ENCODE measurements at places on chromosomes 5 and 9.

GRCh38 chr9:111974092-111974681 lies 77.6 kb downstream of the UGCG start:
- DNase-seq: no peak

DNA sequence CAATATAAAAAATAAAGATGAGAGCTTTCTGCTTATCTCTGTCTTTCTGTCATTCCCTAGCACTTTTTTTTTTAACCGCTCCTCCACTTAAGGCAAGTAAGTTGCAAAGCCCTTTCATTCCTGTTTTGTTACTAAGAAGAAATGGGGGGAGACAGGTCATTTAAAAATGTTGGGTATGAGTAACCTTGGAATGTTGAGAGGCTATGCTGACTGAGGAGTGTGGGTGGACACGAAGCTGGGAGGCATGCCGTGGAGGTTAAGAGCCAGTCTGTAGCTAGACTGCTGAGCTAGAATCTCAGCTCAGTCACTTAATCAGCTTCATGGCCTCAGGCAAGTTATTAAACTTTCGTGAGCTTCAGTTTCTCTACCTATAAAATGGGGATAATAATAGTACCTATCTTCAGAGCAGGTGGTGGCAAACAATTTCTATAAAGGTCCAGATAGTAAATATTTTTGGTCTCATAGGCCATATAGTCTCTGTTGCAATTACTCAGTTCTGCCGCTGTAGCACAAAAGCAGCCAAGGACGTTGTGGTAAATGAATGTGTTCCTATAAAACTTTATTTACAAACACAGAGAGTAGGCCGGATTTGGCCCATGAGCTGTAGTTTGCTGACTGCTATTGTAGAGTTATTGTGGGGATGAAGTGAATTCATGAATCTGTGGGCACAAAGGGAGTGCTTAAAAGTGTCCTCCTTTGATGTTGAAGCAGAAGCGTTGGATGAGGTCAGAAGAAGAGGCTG lies 220.0 kb downstream of the GABBR2 start:
- no peak for DNase-seq

- no peak for DNase-seq
Observed at GRCh38 chr5:113507601-113508000, 5.9 kb upstream of the YTHDC2 start.

DNA sequence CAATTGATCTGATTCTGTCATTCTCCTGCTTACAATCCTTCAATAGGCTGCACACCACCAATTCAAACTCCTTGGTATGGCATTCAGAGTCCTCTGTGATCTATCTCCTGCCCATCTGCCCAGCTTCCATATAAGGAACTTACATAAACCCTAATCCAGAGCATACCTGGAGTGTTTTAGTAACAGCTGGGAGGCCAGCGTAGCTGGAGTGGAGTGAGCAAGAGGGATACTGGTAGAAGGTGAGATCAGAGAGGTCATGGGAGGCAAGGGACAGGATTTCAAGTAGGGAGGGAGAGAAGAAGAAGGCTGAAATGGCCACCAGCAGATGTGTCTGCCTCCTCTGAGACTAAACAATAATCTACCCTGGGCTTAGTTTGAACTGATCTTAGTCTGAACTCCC lies 288.5 kb downstream of the MEF2C start:
- DNase-seq: no peak

- DNase-seq: no peak
Observed at GRCh38 chr5:52449516-52449915, 338.2 kb upstream of the ITGA1 start.

DNA sequence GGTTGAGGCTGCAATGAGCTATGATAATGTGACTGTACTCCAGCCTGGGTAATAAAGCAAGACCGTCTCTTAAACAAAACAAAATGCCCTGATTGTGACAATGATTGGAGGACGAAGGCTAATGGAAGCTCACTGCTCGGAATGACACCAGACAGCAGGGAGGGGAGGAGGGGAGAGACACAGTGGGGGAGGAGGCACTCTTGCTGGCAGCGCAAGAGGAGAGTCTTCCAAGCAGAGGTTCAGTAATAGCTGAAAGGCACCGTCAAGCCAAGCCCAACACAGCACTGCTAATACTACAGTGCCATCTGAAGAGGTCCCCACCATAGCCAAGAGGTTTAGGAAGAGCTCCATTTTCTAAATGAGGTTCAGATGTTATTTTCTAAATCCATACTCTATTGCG lies 102.3 kb downstream of the GLDC start:
- no peak for DNase-seq

- no peak for DNase-seq
Observed at GRCh38 chr5:148827723-148828122, 1.3 kb downstream of the ADRB2 start.

DNA sequence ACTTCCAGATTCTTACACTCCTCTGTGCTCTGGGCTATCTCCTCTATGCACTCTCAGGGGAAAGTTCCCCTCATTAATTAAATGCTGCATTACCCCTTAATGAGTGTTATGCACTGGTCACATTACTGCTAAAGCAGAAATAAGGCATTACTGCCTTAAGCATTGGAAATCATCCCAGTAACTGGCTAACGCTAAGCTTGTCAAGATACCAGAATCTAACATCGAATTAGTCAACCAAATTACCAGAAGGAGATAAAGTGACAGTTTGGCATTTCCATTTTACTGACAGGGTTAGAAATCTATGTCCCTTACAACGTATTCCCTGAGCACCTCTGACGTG lies 69.5 kb upstream of the FAM169A start:
- DNase-seq: no peak

- no peak for DNase-seq
Observed at GRCh38 chr5:168218746-168219145, 72.7 kb upstream of the WWC1 start.

GRCh38 chr5:38832810-38833209 lies 13.0 kb upstream of the OSMR start:
- no peak for DNase-seq

DNA sequence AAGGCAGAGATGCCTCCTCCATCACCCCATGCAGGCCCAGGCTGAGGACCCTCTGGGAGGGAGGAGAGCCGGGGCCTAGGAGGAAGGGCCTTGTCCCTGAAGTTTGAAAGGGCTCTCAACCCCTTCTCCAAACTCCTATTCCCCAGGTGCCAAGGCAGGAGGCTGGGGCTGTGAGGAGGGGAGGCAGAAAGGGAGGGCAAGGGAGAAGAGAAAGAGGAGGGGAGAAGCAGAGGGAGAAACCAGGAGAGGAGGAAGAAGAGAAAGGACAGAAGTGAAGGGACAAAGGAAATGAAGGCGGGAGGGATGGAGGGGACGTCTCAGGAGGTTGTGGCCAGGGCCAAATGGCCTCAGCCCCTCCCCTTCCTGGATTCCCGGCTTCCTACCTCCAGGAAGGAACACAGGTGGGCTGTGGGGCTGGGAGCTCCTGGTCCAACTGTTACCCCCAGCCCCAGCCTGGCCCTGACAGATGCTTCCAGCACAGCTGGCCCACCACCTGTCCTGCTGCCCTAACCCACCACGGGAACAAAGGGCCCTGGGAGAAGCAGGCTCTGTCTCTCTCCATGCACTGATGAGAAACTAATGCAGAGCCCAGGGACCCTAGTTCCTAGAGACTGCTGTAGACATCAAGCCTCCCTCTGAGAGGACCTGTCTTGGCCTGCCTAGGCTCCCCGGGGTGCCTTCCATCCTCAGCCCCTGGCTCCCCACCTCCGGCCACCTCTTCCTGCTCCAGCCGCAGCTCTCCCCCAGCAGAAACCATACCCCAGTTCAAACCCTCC lies 3.5 kb downstream of the DBN1 start:
- DNase-seq: no peak

DNA sequence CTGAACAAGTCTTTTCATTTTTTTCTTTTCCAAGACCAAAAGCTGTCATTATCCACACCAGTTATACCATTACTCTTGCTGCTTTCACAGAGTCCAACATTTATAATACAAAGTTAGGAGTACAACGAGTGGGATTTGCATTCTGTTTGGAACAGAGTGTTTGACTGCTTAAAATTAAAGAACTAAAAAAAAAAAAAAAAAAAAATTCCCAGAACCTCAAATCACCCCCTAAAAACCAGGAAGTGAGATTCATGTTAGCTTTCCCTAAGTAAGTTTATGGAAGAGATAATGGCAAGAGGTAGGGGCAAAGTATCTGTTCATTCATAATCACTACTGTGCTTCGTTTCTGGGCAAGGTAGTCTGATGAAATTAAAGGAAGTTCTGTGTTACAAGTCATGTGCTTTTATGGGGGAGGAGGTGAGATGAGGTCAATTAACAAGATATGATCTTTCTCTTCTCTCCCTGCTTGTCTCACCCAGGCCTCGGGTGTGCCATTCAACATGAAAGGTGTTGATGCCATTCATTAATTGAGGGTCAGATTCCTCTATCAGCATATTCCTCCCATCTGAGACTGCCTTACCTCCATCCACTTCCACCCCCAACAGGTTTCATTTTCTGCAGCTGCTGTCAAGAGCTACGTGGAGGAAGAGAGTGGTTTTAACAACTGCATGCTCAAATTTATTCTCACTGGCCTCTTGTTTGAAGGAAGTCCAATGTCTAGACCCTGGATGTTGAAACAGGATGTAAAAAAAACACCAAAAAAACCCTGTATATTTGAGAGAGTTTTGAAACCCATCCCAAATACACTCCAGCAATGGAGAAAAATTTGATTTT lies 58.1 kb downstream of the MARCHF3 start:
- DNase-seq: peak; percentile 19

- DNase-seq: no peak
Observed at GRCh38 chr9:81211741-81212140, 477.6 kb downstream of the TLE1 start.

DNA sequence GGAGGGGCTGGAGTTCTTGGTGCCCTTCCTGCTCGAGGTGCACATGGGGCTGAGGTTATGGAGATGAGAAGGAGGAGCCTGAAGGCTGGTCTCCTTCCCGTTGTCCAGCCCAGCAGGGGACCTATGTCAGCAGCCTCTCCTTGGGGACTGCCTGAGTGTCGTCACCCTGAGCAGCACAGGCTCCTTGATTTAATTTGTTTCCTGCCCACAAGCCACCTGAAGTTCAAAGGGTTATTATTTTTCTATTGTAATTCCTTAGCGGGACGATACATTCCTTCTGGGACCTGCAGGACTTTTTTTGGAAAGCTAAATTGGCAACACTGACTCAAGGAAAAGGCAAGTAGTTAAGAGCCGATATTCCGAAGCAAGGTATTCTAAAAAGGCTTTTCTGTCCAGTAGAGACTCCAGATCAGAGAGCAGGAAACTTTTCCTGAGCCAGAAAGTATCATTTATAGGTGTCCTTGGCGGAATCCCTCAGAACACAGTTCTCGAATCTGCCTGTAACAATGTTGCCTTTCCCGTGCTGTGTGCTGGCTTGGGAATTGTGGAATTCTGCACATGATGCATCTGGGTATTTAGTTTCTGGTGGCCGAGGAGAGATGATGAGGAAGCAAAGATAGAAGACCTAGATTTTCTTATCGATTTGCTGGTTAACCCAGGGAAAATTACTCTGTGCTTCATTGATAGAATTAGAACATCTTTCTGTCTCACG lies 55.4 kb downstream of the ARHGAP26 start:
- no peak for DNase-seq

DNA sequence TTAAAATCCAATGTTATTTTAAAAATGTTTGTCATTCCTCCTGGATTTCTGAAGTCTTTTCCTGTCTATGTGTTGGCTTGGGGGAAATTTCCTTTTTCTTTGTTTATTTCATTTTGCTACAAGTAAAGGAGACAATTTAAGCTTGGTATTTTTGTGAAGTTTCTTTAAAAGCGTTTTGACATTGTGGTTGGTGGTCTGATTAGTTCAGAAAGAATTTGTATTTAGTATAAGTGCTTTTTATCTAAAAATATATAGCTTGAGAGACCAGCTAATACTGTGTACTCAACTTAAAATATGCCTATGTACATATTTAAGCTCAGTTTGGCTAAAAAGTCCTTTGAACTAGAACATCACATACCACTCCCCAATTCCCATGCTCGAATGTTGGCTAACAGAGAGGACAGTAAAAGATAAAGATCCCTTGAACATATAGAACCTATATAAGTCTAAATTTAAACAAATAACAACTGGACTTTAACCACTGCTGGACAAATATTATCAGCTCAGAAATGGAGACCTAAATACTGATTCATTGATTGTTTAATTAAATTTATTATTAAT lies 237.6 kb downstream of the TLE4 start:
- DNase-seq: no peak

DNA sequence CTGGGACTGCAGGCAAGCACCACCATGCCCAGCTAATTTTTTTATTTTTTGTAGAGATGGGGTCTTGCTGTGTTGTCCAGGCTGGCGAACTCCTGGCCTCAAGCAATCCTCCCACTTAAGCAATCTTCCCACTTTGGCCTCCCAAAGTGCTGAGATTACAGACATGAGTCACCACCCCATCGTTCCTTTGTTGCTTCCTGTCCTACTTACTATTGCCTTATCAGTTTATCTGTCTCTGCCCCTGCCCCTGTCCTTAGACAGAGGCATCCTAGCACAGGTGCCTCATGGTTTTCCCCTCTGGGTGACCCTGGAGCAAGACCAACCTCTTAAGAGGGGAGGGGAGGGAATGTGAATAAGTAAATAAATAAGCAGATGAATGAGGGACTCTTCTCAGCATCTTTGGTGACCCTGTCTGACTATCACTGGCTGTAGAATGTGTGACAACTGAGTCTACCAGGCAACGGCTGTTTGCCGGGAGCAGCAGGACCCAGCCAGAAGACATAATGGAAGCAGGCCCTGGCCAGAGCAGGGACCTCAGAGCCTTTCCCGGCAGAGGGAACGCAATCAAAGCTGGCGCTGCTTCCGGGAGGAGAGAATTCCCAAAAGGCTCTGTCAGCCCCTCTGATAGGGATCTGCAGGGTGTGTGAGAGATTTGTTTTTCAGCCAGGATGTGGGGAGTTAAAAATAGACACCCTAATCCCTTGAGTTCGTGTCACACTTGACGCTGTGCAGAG lies 43.8 kb upstream of the DAB2IP start:
- DNase-seq: no peak

GRCh38 chr5:164680216-164680615 lies 1174.8 kb downstream of the MAT2B start:
- no peak for DNase-seq

GRCh38 chr9:128393145-128393775 lies 22.1 kb downstream of the URM1 start:
- no peak for DNase-seq

- DNase-seq: no peak
Observed at GRCh38 chr5:14270209-14270702, 127.1 kb downstream of the TRIO start.

DNA sequence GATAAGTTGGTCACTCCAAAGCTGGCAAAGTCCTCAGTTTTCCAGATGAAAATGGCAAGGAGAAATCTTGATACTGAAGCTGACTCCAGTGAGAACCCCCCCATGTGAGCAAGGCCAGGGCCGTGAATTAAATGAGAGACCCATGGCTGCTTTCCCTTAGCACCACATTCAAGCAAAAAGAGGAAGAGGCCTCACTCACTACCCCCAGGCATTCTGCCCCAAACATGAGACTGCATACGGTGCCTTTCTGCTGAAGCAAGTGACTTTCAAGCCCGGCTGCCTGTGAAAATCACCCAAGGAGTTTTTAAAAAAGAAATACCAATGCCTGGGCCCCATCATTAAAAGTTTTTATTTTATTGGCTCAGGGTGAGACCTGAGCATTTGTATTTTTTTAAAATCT lies 66.9 kb downstream of the TMEM252 start:
- DNase-seq: no peak

Data from stimulated activated CD4-positive, alpha-beta T cell treated with anti-CD3 and anti-CD28 coated beads, Interleukin-15, amount 100 ng/mL, for 24 hours (primary cell).